ENCODE measurements at places on chromosomes 7 and 10.

DNA sequence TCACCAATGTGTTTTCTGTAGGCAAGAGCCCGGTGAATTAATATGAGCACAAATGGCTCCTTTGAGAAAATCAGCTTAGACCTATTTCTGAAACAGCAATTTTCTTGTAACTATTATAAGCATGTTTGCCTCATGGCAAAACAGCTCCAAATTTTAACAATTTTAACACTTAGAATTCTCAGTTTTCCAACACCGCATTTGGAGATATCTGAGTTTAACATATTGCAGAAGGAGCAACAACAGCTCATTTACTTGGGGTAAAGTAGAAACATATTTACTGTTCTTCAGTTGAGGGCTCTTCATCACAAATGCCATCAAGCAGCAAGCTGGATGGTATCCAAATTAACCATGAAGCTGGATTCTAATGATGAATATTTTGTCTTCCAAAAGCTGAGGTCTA, 134.0 kb upstream of the SLC26A5 start:
- no peak for DNase-seq

DNA sequence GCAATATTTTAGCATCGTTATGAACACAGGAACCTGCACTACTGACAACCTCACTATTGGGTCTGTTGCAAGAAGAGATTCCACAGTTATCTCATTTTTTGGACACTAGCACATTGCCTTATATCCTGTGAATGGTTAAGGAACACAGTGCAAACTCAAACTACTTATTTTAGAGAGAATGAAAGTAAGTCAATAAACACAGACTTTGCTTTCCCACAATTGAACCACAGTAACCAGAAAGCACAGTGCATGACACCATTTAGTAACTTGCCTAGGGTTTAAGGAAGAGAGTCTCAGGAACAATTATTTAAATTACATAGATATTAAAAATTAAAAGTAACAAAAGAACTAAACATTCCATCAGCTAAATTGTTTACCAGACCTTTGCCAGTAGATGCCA, 468.8 kb downstream of the ZWINT start:
- no peak for DNase-seq

DNA sequence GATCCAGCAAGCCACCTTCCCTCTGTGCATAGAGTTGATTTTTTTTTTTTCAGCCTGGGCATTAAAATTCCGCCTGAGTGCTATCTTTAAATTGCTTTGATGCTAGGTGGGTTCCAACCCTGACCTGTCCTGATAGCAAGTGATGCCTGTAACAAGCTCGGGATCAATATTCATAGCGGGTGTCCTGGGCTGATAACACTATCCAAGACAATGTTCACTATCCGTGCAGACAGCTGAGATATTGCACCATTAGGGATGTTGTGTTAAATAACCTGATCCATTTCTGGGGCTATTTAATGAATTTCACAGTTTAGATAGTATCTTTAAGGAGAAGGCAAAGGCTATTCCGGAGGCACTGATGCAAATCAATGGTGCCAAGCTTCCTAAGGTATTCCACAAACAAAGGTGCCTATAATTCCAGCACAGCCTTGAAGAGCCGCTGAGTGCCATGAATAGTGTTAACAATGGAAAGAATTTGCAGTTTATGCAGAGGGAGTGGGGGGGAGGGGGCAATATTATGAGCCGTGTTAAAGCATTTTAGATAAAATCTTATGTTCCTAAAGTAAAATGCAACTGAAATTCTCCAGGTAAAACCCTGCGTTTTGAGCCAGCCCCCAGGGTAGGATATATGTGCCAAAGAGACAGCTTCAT, 4.2 kb upstream of the NKX1-2 start:
- no peak for DNase-seq

DNA sequence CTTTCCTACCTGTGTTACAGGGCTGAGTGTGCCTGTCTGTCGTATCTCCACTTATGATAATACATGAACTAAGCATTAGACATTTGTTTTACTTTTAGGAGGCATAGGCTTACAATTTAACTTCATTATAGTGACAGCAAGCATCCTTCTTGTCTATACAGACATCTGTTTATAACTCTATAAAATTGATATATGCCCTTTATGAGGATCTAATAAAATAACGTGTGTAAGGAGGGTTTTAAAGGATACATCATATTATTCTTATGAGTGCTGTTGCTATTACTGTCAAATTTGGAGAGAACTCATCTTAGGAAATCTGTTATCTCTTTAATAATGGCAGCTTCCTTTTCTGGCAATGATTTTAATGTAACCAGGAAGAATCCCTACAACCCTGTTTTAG, 21.9 kb downstream of the THNSL1 start:
- DNase-seq = no peak

DNA sequence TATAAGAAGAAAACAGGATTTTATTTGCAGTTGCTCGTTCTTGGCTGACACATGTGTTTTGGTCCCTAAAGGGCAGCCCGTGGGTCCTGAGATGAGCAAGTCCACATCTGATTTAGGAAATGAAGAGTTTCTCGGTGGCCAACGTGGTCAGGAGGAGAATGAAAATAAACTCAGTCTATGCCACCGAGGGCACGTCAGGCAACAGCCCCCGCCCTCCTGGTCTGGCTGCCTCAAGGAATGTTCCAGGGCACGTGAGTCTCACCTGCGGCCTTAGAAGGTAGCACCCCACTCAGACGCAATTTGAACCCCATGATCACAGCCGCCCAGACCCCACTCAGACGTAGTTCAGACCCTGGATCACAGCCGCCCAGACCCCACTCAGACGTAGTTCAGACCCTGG, 197.2 kb downstream of the ADARB2 start:
- no peak for DNase-seq

GRCh38 chr10:98649170-98649569, 202.4 kb upstream of the HPS1 start:
- DNase-seq = no peak

GRCh38 chr10:70124415-70124814, 8.2 kb downstream of the AIFM2 start:
- no peak for DNase-seq

DNA sequence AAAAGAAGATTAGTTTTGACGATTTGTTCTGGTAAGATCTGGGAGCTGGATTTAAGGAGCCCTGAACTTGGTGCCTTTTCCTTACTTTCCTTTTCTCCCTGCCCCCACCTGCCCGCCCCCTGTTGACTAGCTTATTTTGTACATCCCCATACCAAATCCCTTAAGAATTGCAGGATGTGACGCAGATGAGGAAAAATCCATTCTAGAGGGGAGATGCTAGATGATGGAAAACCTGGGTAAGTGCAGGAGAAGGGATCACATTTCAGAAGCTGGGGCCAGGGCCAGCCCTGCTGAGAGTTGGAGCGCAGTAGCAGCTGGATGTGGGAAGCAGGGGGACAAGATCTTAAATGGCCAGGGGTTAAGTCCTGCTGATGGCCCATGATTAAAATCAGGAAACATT, 93.9 kb downstream of the CCDC3 start:
- peak; percentile 63 for DNase-seq

DNA sequence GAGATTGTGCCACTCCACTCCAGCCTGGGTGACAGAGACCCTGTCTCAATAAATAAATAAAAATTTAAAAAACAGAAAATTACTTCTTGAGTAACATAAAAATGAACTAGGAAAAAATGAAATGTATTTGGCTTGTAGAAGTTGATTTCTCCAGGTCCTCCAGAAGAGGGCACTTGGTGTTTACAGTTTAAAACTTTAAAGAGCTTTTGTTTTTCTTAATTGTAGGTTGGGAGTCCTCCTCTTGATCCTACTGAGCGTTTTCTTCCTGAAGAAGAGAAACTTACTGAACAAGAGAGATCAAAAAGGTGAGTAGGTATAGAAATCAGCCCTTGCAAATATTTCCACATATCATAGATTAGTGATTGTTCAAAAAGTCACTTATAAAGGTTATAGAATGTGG, 16.2 kb downstream of the KIFBP start:
- peak; percentile 53 for DNase-seq

GRCh38 chr10:79068203-79068561, 584 bp upstream of the ZMIZ1 start:
- no peak for DNase-seq

- DNase-seq = no peak
These were observed 3.5 kb downstream of the ERLIN1 start for GRCh38 chr10:100182281-100182680.

GRCh38 chr10:8403711-8404371, 349.4 kb downstream of the GATA3 start:
- no peak for DNase-seq

DNA sequence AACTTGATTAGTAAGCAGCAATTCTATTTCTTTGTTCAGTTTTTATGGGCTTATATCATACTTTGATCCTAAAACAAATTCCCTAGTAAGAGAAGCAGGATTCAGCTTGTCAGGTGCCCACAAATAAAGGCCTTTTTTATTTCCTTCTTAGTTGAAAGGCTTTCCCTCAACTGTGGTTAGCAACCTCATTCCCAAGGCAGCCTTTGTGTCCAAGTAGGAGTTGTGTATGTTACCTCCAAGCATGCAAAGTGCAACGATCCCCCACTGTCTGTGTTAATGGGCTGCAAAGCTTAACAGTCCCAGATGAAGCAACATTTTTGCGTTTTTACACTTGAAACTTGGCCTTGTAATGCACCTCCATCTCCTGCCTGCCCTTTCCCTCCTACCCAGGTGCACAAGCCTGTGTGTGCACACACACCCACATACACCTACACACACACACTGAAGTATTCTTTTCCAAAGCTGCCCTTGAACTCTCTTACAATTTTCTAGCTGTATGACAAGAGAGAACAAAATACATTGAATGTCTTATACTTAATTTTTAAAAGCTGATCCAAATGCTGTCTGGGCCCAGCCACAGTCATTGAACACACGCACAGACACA, 278.2 kb downstream of the SNX13 start:
- DNase-seq = peak; percentile 59

DNA sequence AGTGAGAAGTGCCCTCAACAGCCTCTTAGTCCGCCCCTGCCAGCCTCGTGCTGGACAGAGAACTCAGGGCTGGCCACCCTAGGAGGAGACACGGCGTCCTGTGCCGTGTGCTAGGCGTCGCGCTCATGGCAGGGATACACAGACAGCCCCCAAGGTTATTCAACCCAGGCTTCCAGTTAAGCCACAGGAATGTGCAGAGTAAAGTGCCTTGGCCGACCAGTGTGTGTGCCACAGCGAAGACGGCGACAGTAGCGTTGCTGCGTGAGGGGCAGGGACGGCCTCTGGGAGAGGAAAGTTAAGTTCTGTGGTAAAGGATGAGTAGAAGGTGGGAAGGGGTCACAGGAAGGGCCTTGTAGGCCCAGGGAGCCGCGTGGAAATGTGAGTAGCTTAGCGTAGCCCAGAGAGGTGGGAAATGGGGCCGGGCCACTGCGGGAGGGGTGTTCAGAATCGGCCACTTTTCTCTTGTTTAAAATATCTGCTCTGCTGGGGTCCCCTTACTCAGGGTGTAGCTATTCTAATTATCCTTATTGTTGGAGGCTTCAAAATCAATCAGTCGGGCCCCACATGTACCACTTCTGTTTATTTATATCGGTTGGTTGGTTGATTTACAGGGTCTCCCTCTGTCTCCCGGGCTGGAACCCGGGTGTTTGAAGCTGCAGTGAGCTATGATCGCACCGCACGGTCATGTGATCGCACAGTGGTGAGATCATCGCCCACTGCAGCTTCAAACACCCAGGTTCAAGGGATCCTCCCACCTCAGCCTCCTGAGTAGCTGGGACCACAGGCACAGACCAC, 24.5 kb downstream of the TMEM120A start:
- DNase-seq = no peak

GRCh38 chr7:7228472-7228871, 46.1 kb downstream of the C1GALT1 start:
- peak; percentile 56 for DNase-seq

- DNase-seq = no peak
These were observed 482.1 kb downstream of the IPMK start for GRCh38 chr10:57785546-57785945.

GRCh38 chr7:111495173-111495810, 67.0 kb downstream of the IMMP2L start:
- no peak for DNase-seq

- DNase-seq = no peak
These were observed 519.1 kb upstream of the IGFBP3 start for GRCh38 chr7:46440186-46440585.

GRCh38 chr10:24561453-24561852, 162.2 kb downstream of the ARHGAP21 start:
- no peak for DNase-seq

DNA sequence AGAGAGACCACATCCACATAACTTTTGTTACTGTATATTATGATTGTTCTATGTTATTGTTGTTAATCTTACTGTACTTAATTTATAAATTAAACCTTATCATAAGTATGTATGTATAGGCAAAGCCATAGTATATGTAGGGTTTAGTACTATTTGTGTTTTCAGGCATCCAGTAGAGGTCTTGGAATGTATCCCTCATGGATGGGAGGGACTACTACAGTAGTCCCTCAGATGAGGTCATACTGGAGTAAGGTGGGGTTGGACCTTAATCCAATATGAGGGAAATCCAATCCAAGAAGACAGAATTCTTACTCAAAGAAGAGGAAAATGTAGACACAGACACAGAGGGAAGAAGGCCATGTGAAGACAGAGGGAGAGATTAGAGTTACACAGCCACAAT, 34.1 kb upstream of the MALRD1 start:
- peak; percentile 46 for DNase-seq

GRCh38 chr7:106836816-106837215, 28.3 kb upstream of the PIK3CG start:
- DNase-seq = no peak

DNA sequence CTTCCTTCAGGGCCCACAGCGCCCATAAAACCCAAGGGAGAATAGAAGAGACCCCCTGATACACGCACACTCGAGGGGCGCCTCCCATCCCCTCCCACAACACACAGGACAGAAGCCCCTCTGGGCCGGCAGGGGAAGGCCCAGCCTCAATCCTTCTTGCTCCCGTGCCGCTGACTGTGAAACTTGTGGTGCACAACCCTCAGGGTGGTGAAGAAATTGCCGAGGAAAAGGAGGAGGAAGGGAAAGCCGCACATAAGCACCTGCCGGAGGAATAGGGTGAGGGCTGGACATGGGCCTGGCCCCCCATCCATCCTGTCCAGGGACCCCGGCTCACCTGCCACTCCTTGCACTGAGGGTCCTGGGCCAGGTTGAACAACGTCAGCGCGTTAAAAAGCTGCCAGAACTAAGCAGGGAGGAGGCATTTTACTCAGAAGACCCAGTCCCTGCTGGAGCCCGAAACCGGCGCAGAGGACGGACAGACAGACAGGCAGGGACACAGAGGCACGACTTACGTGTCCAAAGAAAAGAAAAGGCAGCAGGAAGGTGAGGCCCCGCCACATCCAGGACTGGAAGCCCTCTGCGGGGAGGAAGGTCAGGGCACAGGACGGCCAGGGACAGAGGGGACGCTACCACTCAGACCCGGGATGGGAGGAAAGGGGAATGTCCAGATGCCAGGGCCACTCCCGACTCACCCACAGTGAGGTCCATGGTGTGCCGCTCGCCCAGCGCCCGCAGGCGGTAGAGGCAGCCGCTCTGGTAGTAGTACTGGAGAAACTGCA, 7.2 kb downstream of the TMEM120A start:
- no peak for DNase-seq

- no peak for DNase-seq
These were observed 98.5 kb downstream of the IDE start for GRCh38 chr10:92475357-92475868.

- DNase-seq = peak; percentile 28
These were observed 91.8 kb upstream of the KMT2C start for GRCh38 chr7:152527610-152528032.

GRCh38 chr7:27179503-27180430, 5.3 kb downstream of the HOXA11 start:
- DNase-seq = peak; percentile 51
